ENCODE measurements at places on chromosomes 13 and 19. TPM values are rescaled to one million over a fixed set of nuclear protein-coding genes. Genes with fewer than 3 reads are reported as not detected.

PIP5K1C gene
- 1.7 TPM for polyA plus RNA-seq

ATP4B gene
- polyA plus RNA-seq, result 0.21 TPM

SOX21 gene
- not detected for polyA plus RNA-seq

OR7A5 gene
- polyA plus RNA-seq, result not detected

PSG1 gene
- polyA plus RNA-seq, result not detected

TMEM238 gene
- 2.4 TPM for polyA plus RNA-seq

IGFL3 gene
- not detected for polyA plus RNA-seq

ZNF610 gene
- 1.1 TPM for polyA plus RNA-seq

KLF1 gene
- polyA plus RNA-seq, result not detected

C19orf73 gene
- 1.9 TPM for polyA plus RNA-seq

SAFB2 gene
- polyA plus RNA-seq, result 16.6 TPM

KCNC3 gene
- not detected for polyA plus RNA-seq

- H3K4me3 ChIP-seq, result no peak overlapping the region
- no peaks in the 10 kb centered on the region for H3K36me3 ChIP-seq
- no peak overlapping the region for H3K27ac ChIP-seq
- no peaks in the 10 kb centered on the region for H3K27me3 ChIP-seq
- no peaks in the 10 kb centered on the region for H3K4me1 ChIP-seq
Measured at GRCh38 chr19:33659835-33660234, 38.1 kb downstream of the CHST8 start.

GRCh38 chr13:112651750-112652511, 37.9 kb upstream of the ATP11A start:
- H3K4me1 ChIP-seq, result no peaks in the 10 kb centered on the region
- no peak overlapping the region for H3K27ac ChIP-seq
- H3K27me3 ChIP-seq, result no peaks in the 10 kb centered on the region
- H3K4me3 ChIP-seq, result no peak overlapping the region
- H3K36me3 ChIP-seq, result no peaks in the 10 kb centered on the region

DNA sequence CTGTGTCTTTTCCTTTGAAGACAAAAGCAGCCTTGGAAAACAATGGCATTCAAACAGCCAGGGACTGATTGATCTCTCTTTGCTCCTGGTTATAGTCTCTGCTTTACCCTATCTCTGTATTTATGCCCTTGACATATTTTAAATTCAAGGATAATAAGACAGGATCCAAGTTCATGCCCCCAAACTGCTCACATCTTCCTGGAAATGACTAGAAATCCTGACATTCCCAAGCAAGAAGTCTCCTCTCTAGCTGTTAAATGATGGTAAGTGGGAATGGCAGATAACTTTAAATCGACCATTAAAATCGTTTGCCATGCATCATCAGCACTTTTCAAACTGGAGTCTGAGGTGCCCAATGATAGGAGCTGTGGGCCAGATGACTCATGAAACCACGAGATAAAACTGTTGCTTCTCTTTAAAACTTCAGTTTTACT, 435.6 kb downstream of the FOXO1 start:
- no peaks in the 10 kb centered on the region for H3K36me3 ChIP-seq
- DNase-seq, result no peak
- H3K27me3 ChIP-seq, result no peaks in the 10 kb centered on the region

DNA sequence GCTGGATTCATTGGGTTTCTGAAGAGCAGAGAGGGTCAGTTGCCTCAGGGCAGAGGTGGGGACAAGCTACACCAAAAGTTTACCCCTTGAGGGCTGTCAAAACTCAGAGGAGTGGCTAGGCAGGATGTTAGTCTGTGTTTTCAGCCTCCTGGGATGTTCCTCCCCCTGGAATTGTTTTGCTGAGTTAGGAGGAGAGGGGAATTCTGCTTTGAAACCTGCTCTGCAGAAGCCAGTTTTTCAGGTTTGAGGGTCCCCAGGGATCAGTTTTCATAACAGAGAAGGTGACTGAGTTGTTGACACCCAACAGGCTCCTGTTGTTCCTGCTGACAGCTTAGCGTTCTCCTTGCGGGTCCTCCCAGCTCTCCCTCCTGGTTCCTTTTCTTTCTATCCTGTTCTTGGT, 121.9 kb upstream of the TMTC4 start:
- H3K27ac ChIP-seq, result no peak overlapping the region
- no peaks in the 10 kb centered on the region for H3K4me1 ChIP-seq
- H3K27me3 ChIP-seq, result no peaks in the 10 kb centered on the region
- H3K36me3 ChIP-seq, result no peaks in the 10 kb centered on the region
- no peak overlapping the region for H3K4me3 ChIP-seq
- no peak for DNase-seq

GRCh38 chr13:98480915-98481877, 95.7 kb downstream of the STK24 start:
- H3K27ac ChIP-seq, result no peak overlapping the region
- H3K36me3 ChIP-seq, result no peaks in the 10 kb centered on the region
- DNase-seq, result no peak
- peaks cover 96% of the 10 kb centered on the region for H3K4me1 ChIP-seq

- H3K4me3 ChIP-seq, result no peak overlapping the region
- H3K4me1 ChIP-seq, result peaks cover 25% of the 10 kb centered on the region
- H3K36me3 ChIP-seq, result no peaks in the 10 kb centered on the region
- DNase-seq, result no peak
Measured at GRCh38 chr13:49370371-49370770, 73.5 kb downstream of the CAB39L start.

- no peaks in the 10 kb centered on the region for H3K36me3 ChIP-seq
- no peak for DNase-seq
- H3K4me1 ChIP-seq, result no peaks in the 10 kb centered on the region
- H3K27me3 ChIP-seq, result no peaks in the 10 kb centered on the region
- H3K4me3 ChIP-seq, result no peak overlapping the region
Measured at GRCh38 chr13:97935071-97935470, 18.4 kb upstream of the IPO5 start.

- no peak overlapping the region for H3K4me3 ChIP-seq
Measured at GRCh38 chr13:57734306-57734705, 102.8 kb downstream of the PCDH17 start.

- peaks cover 31% of the 10 kb centered on the region for H3K4me1 ChIP-seq
- H3K36me3 ChIP-seq, result peaks cover 10% of the 10 kb centered on the region
- peak; percentile 32 for DNase-seq
- H3K27ac ChIP-seq, result no peak overlapping the region
- no peaks in the 10 kb centered on the region for H3K27me3 ChIP-seq
Measured at GRCh38 chr19:4014541-4015491, 7.3 kb downstream of the PIAS4 start.

- no peaks in the 10 kb centered on the region for H3K27me3 ChIP-seq
- H3K27ac ChIP-seq, result peak overlapping the region; percentile 44
- peaks cover 86% of the 10 kb centered on the region for H3K4me1 ChIP-seq
- no peak overlapping the region for H3K4me3 ChIP-seq
Measured at GRCh38 chr13:46164661-46165060, 17.3 kb downstream of the LCP1 start.

GRCh38 chr19:20969898-20970297, 46.8 kb downstream of the ZNF85 start:
- H3K4me1 ChIP-seq, result no peaks in the 10 kb centered on the region
- H3K4me3 ChIP-seq, result no peak overlapping the region
- H3K27me3 ChIP-seq, result no peaks in the 10 kb centered on the region
- H3K36me3 ChIP-seq, result no peaks in the 10 kb centered on the region

DNA sequence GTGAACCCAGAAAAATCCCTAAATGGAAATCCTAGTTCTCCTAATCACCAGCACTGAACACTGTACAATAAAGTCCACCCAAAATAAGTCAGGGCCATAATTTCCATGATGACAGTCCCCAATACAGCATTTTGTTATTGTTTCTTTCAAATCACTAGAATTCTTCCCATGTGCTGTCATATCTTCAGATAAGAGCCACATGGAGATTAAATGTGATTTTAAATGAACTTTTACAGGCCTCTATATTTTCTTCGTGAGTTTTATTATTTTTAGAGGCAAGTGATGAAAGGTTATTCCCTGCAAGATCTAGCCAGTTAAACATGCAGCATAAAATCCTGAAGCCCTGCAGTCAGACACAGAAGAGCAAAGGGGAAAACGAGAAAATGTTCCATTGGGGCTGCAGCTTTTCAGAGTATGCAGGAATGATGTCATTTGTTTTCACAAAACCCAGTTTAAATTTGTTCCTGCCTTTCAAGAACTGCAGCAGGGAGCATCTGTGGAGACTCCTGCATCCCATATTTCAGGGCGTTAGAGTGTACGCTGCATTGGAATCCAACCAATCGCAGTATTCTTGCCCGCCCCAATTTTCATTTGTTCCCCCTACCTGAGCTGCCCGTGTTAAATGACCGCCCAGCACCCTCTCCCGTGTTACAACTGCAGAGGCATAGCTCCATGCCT, 167.2 kb upstream of the KLF12 start:
- H3K4me1 ChIP-seq, result no peaks in the 10 kb centered on the region
- H3K27ac ChIP-seq, result no peak overlapping the region
- no peaks in the 10 kb centered on the region for H3K36me3 ChIP-seq
- no peak overlapping the region for H3K4me3 ChIP-seq
- no peaks in the 10 kb centered on the region for H3K27me3 ChIP-seq

DNA sequence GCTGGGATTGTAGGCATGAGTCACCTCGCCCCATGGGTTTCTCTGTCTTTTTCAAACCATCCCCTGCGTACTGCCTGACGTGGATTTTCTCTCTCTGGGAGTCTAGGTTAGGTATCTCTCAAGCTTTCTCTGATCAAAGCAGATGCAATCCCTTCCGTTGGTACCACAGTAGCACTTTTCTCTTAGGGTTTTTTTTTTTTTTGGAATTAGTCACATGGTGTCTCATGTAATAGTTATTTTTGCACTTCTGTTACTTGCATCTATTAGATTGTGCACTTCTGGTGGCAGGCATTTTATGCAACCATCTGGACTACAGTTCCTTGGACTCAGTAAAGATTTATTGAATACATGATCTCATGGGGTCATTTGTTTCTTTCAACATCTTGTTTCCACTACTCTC, 72.1 kb downstream of the GPC6 start:
- no peaks in the 10 kb centered on the region for H3K36me3 ChIP-seq
- no peaks in the 10 kb centered on the region for H3K27me3 ChIP-seq
- DNase-seq, result no peak
- H3K4me3 ChIP-seq, result no peak overlapping the region

DNA sequence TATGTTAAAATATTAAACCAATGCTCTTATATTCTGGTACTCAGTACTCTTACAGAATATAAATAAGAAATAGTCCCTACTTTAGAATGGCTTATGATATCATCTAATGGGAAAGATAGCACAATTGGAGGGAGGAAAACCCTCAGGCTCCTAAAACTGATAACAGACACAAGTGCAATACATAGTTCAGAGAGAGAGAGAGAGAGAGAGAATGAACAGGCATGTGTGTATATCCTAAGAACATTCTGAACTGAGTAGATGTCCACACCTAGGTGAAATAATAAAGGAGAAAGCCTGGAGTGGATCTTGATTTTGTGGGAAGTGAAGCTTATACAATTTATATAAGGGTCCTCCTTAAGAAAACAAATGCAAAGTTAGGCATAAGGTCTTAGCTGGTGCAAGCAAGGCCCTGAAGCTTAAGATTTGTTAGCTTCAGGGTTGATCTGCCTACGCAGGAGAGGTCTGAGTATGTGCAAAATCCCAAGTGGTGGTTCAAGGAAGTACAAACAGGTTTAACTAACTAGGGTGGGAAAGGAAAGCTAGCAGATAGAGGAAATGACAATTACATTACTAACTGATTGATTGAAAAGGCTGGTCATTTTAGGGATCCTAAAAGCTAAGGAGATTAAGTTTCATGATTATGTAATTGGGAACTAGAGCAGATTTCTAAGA, 53.3 kb downstream of the SOX21 start:
- no peaks in the 10 kb centered on the region for H3K36me3 ChIP-seq
- H3K27me3 ChIP-seq, result no peaks in the 10 kb centered on the region
- no peak overlapping the region for H3K4me3 ChIP-seq
- H3K4me1 ChIP-seq, result no peaks in the 10 kb centered on the region

DNA sequence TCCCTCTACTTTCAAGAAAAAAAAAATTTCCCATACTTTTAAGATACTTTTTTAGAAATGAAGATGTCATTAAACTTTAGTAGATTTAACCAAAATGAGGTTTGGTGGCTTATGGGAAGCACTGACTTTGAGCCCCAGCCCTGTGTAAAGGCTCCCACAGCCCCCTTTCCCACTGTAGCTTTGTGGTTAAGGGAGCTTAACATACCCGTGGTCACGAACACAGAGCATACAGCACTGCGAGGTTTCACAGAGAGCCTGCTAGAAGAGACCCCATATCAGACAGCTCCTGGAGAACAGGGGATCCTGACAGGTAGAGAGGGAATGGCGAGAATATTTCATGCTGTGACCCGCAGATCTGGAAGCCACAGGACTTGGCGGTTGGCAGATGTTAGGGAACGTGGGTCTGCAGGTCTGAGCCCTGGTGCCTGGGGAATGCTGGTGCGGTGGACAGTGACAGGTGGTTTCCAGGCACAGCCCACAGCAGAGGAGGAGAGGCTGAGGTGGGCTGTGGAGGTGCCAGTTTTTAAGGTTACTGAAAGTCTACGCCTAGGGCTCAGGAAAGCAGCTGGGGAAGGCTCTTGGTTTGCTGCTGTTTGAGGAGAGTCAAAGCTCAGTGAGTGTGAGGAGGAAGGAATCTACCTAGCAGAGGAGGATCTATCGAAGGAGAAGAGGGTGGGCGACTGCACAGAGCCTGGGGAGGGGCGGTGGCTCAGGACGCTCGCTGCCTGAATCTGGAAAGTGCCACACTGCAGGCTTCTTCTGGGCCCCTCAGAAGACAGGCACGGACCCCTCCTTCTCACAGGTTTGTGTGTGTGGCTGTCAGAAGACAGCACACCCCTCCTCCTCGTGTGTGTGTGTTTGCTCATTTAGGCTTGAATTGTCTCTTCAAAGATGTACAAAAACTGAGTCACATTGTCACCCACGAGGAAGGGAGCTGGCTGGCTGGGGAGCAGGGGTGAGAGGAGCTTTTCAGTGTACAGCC, 49.9 kb downstream of the SLC7A9 start:
- H3K27ac ChIP-seq, result no peak overlapping the region
- no peak overlapping the region for H3K4me3 ChIP-seq
- no peaks in the 10 kb centered on the region for H3K4me1 ChIP-seq
- H3K27me3 ChIP-seq, result no peaks in the 10 kb centered on the region
- no peaks in the 10 kb centered on the region for H3K36me3 ChIP-seq

DNA sequence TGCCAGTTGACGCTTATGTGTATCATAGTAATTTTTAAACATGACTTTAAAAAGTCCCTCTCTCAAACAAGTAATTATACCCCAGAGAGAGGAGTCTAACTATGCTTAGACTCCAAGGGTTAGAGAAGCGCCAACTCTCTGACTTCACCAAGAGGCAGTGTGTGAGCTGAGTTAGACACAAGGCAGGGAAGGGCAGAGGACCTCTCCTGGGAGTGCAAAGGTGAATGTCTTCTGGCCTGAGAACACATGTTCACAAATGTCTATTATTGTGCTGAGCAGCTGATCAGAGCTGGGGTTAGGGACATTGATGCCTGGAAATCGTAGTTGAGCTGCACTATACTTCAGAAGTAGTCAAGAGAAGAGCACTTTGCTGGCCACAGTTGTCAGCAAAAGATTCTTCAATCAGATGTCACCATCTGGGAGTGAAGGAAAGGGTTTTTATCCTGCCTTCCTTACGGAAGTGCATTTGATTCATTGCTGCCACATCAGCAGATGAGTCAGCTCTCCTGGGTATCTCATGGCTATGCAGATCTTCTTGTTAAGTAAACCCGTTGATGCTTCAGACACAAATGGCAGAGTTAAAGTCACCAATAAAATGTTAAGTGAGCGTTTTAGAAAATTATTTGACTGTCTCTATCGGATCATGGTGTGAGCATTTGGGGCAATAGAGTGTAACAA, 283.2 kb upstream of the ARGLU1 start:
- no peak overlapping the region for H3K4me3 ChIP-seq
- DNase-seq, result no peak
- H3K27ac ChIP-seq, result no peak overlapping the region
- no peaks in the 10 kb centered on the region for H3K36me3 ChIP-seq

- no peak for DNase-seq
- H3K36me3 ChIP-seq, result no peaks in the 10 kb centered on the region
- H3K27ac ChIP-seq, result no peak overlapping the region
- no peaks in the 10 kb centered on the region for H3K4me1 ChIP-seq
Measured at GRCh38 chr13:38429916-38430315, 80.3 kb downstream of the UFM1 start.

All from CD4-positive, alpha-beta memory T cell (primary cell).